ENCODE measurements at places on chromosomes 3 and 15.

DNA sequence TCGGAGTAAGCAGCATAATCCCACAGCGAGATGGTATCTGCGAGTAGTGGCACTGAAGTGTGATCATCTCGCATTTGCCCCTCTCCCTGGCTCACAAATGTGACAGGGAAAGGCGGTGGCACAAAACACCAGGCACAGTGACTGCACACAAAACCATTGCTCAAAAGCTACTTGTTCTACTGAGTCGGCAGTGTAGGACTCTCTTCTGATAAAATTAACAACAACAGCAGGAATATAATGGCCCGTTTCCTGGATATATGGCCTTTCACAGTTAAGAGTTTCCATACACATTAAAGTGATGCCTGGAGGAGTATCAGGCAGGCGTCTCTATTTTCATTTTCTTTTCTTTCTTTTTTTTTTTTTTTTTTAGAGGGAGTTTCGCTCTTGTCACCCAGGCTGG lies 69.0 kb downstream of the MYO1E start:
- DNase-seq, result no peak

GRCh38 chr3:52805270-52806039 lies 10.9 kb downstream of the ITIH3 start:
- DNase-seq, result no peak

DNA sequence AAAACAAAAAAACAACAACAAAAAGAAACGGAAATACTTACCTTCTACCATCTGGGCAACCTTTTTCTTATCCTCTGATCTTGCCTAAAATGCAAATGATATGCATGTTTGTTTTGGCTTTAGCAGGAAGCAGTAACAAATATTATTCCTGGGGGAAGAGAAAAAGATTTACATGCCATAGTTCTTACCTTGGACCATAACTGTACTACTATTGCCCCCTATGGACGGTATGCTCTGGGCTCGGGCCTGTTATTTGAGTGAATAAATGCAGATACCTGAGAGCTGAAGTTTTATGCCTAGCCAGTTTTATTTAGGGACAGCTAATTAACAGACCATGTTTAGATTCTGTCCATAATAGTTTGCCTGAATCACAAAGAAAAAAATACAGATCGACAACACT lies 12.6 kb upstream of the STARD5 start:
- DNase-seq, result no peak

DNA sequence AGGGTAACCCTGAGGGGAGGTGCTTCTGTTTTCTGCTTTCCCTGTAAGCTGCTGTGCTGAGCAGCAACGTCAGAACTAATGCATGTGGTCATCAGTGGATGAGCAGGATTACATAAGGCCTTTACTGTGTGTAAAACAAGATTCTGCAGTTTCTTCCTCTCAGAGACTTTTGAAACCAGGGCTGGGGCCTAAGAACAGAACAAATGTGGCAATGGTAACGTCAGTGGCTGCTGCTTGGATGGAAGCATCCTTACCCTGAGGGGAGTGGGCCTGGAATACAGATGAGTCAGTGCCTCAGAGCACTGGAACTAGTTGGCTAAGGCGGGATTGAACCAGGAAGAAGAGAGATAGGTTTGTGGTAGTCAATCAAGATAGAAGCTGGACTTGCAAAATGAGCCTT lies 180.2 kb upstream of the KCNH8 start:
- DNase-seq, result no peak

- DNase-seq, result no peak
Measured at GRCh38 chr3:28243424-28244106, 2.1 kb downstream of the CMC1 start.
